Stimulated activated CD8-positive, alpha-beta memory T cell treated with anti-CD3 and anti-CD28 coated beads, Interleukin-15, amount 100 ng/mL, for 4 hours (primary cell): ENCODE measurements at places on chromosomes 5 and 9.

GRCh38 chr9:35905912-35906679, at the start of gene HRCT1:
HRCT1 (plus strand) TSS chr9:35906202; CDS start chr9:35906288, 86 bp downstream.
- DNase-seq = no peak

DNA sequence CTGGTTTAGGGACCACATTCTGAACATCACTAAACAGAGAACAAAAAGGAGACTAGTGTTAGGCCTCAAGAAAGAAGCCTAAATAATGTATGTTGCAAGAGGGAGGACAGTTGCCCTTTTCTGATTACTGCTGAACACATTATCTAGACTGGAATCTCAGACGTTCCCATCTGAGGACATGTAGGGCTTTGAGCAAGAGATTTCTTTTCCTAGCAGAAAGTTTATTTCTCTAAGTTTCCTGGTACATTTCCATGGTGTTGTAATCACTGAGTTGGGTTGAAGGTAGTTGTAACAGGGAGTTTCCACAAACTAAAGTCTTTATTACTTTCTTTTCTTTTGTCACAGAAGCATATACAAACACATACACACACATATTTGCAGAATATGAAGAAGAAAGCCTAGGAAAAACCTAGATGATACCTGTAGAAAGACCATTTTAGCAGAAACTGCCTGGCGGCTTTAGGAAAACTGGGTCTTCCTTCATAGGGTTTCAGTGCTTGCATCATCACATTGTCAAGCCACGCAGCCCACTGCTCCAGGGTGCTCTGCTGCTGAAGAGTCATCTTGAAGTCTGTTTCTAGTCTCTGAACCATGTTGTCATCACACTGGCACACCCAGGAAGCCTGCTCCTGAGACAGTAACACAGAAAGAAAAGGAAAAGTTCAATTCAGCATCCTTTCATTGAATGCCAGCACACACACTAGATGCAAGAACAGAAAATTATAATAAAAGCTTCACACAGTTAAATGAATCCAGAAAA, 269.1 kb downstream of the RFX3 start:
- DNase-seq = no peak

GRCh38 chr5:156378159-156378558, 51.2 kb downstream of the SGCD start:
- no peak for DNase-seq

DNA sequence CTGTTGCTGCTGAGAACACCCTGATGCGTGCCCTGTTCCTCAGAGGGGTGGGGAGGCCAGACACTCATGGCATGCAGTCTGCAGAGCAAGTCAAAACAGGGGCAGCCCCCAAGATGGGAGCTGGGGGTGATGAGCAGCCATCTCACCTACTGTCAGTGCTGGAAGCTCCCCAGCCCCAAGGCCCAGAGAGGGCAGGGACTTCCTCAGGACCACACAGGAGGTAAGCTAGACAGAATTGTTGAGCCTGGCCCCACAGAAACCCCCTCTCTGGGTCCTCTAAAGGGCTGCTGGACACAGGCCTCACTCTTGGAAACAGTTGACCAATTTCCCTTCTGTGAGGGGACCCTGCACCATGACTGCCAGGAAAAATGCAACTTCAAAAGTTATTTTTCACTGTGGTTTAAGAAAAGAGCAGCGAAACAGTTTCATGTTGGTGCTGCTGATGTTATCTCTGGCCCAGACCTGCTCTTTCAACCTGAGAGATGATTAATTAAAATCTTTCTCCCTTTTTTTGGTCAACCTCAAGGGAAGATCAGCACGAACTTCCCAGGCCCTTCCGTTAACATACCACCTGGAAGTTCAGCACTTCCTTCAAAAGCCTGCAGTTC, 9.6 kb downstream of the CSF2 start:
- DNase-seq = no peak
